ENCODE measurements at places on chromosomes 2 and 18.
A peak's percentile ranks its signal among the peaks of the same experiment; 100 is the strongest.

DNA sequence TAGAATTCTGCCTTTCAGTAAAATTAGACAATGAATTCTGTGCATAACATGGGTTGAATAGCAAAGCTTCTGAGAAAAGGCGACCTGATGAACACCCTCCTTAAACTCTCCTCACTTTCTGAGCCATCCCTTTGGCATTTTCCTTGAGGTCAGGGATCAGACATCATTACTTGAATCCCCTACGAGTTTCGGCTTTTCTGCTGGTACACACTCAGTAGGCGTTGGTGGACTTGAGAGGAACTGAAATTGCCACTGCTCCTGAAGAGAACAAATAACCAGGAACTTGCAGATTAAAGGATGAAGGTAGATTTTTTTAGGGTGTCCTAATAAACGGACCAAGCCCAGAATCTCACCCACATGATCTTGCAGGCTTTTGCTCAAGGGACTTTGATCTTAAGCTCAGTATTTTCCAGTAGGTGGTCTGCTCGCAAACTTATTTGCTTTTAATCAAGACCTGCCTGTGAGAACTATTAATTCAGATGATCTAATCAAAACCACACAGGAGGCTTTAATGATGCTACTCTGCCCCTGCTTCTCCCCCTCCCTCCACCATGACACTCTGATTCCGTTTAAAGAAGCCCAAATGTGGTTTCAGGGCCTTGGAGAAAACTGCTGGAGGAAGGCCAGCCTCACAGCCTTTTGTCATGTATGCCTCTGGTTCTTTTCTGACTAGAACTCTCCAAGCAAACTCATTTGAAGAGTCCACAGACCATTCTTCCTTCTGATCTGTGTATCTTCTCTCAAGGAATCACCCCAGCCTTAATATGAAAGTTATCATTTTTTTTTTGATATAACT is 124.9 kb downstream of the PRKCE start:
- no peak for DNase-seq

DNA sequence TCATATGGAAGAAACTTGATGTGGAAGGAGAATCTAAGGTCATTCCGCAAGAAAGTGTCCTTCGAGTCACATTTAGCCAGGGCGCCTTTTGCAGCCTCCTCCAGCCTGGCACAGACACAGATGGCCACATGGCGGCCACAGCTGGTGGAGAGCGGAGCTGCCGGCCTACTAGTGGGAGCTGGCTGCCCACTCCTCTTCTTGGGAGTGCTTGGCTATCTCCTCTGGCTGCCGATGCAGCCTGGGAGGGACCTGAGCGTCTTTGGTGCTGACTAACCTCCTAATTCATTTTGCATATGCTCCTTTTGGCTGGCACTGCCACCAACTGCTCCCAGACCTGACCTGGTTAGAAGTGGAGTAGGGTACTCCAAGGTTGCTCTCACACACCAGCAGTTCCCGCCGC is 199.3 kb upstream of the MYT1L start:
- no peak for DNase-seq

- no peak for DNase-seq
Measured at GRCh38 chr2:19793132-19793750, 108.5 kb downstream of the TTC32 start.

- no peak for DNase-seq
Measured at GRCh38 chr18:3460823-3461398, 10.9 kb downstream of the TGIF1 start.

DNA sequence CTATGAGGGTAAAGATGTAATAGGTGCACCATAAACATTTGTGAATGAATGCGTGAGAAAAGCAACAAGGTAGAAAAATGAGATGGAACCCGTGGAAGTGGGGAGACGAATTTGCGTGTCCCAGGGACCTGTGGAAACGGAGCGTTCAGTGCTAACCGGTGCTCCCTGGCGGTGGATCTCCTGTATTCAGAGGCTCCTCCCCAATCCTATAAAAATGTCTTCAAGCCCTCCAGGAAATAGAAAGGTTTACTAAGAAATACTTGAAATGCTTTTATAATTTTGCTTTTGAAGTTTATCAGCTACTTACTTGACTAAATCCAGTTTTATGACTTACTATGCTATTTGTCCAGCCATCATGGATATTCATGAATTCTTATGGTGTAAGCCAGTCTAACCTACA is 62.8 kb upstream of the RBM44 start:
- no peak for DNase-seq

- DNase-seq, result no peak
Measured at GRCh38 chr2:44705876-44706480, 235.5 kb upstream of the SIX3 start.

GRCh38 chr18:3725115-3725514 is 275.1 kb downstream of the TGIF1 start:
- no peak for DNase-seq

DNA sequence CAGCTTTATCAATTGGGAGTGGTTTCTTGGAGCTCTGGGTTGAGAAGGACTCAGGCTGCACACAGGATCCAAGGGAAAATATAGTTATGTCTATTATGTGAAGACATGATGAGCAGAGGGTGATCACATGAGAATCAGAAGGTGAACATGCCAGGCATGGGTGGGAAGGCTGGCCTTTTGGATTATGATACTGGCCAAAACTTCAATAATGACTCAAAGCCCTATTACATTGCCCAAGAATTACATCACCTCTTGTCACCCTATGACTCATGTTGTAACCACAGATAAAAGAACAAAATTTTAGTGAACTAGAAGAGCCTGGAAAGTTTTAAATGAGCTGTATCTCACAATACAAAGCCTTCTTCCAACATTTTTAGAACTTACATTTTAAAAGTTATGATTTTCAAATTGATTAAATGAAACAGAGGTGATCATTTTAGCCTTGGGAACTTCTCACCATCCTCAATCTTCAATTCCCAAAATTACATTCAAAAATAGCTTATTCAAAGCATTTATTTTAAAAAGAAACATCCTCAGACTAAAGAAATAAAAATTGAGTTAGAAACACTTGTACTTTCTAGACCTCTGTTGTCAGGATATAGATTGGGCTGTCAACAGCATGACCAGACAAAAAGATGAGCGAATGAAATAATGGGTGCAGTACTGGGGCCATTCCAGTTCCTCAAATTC is 428.3 kb downstream of the MBD2 start:
- no peak for DNase-seq

DNA sequence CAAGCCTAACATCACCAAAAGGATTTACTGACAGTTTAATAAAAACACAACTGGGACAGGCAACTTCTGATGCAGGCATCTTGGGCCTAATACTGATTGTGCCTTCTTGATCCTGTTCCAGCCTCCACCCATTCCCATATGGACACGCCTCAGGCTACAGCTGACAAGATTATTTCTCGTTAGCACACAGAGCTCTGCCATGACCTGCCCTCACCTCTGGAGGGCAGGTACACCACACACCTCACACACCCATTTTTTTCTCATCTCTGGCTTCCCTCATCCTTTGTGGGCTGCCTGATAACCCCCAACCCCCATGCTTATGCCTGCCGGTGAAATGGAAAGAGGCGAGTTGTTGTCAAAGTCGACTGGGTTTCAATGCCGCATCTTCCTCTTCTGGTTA is 147.0 kb downstream of the ANTXR1 start:
- DNase-seq, result peak; percentile 11

GRCh38 chr2:74179063-74179865 is 585 bp upstream of the MOB1A start:
- no peak for DNase-seq

- no peak for DNase-seq
Measured at GRCh38 chr2:209766613-209767012, 5.0 kb upstream of the UNC80 start.

DNA sequence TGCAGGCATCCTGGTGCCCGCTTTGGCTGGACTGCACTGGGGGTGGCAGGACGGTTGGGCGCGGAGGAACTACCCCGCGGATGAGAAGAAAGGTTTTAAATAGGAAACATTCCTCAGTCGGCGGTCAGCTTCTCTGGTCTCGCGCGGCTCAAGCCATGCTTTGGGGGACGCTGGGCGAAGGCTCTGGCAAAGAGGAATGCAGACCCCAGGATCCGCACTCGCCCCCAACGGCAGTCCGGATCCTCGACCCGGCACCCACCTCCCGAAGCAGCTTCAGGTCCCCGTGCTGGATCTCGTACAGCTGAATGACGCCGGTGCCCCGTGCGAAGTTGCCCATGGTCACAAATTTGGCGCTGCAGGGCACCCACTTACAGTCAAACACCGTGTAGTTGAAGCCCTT is 686 bp upstream of the PNO1 start:
- no peak for DNase-seq

DNA sequence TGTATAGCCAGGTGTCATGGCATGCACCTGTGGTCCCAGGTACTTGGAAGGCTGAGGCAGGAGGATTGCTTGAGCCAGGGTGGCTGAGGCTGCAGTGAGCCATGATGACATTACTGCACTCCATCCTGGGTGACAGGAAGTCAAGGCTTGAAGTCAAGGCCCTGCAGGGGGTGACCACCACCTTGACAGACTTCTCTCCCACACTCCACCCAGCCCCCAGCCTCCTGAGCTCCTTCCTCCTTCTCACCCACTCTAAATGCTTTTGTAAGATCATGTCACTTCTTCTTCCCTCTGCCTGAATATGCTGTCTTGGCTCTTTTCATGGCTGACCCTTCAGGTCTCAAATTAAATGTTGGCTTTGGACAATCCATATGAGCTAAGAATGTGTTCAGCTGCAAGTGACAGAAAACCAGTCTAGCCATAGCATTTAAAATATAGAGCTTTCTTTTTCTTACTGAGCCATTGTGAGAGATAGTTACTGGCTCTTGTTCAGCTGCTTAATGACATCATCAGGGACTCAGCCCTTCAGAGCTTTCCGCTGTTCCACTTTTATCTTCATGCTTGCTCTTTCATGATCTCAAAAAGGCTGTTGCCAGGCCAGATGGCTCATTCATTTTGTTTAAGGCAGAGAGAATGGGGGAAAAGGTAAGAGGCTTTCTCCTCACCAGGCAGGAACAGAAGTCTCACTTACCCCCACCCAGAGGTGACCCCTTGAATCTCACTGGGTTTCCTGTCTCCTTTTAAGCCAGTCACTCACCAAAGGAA is 36.7 kb upstream of the TTC39C start:
- no peak for DNase-seq

- peak; percentile 93 for DNase-seq
Measured at GRCh38 chr18:48161911-48162698, 231.6 kb upstream of the SMAD2 start.

DNA sequence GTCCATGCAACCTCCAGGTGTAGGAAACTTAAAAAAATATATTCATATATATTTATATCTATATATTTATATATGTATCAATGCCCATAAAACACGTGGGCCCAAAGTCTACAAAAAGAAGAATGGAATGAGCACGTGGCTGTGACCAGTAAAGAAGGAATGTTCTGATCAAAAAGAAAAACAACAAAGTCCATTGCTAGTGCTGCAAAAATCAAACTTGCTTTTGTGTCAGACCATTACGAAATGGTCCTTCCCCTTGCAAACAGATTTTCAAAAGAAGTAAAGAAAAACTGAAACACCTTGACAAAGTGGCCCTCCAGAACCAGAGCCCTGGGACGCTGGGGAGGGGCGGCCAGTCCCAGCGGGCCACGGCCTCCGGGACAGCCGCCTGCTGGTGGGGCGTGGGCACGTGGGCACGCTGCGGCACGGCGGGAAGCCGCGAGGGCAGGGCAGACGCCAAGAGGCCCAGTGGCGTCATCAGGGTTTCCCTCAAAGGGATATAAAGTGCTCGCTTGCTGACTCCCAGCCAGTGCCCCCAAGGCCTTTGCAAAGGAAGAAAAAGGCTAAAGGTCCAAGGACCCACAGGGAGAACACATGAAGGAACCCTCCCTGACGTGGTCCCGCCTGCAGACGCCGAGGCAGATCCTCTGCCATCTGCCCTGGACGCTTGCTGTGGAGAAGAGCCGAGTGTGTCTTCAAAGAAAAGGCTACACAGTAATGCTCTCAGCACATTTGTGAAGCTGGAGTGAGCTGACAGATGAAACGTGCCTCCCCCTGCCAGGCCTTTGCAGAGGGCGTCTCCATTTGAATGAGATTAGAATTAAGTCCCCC is 201.8 kb downstream of the TWIST2 start:
- DNase-seq, result no peak

GRCh38 chr18:56652802-56653201 is 1.6 kb downstream of the WDR7 start:
- DNase-seq, result no peak

DNA sequence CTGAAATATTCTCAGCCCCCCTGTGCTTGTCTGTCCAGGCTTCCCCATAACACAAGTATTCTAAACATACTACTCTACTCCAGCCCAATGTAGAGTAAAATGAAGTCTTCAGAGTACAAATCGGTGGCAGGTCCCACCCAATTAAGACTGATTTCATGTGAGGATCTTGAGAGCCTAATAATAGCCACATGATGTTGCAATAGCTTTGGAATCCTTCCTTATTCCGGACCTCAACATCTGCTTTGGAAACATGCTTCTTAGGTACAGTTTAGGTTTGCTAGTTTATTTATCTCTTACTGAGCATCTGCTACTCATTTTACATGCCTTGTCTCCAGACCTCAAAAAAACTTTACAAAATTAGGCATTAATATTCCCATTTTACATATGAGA is 207.3 kb upstream of the RAB6C start:
- no peak for DNase-seq

- no peak for DNase-seq
Measured at GRCh38 chr18:63708650-63709049, 5.9 kb downstream of the SERPINB11 start.

GRCh38 chr18:9838144-9838877 is 47.5 kb upstream of the TXNDC2 start:
- DNase-seq, result peak; percentile 0

- no peak for DNase-seq
Measured at GRCh38 chr2:1738163-1738562, 6.2 kb downstream of the PXDN start.

DNA sequence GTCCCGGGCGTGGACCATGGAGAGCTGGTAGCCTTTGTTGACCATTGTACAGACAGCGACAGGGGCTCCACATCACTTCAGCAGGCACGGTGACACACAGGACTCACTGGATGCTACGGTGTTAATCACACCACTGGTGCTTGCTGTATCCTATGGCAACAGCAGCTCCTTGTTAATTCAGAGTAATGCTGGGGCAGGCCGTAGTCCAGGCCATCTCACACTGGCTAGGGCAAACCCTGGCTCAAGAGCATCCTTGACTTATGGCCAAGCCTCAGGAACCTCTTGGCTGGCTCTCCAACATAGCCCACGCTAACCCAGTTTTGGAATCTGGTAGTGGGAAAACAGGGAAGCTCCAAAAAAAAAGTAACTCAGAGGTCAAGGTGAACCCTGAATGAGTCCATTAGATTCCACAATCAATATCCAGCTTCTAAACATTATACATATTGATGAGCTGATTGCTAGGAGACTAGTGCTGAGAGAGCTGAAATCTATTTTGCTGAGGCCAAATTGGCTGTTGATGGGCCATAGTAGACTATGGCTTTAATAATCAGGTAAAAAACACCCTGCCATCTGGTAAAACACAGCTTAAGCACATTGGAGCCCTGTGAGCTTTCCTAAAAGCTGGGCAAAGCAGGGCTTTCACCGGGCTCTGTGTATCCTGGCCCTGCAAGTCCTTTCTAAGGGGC is 253.6 kb downstream of the PRKCE start:
- no peak for DNase-seq

GRCh38 chr2:11530864-11531465 is 2.9 kb upstream of the GREB1 start:
- DNase-seq, result no peak

- DNase-seq, result no peak
Measured at GRCh38 chr2:10285556-10286198, 17.0 kb upstream of the HPCAL1 start.

- DNase-seq, result no peak
Measured at GRCh38 chr2:241771286-241772062, 5.1 kb upstream of the GAL3ST2 start.

GRCh38 chr2:237625777-237626176 is 1.6 kb upstream of the LRRFIP1 start:
- DNase-seq, result no peak

GRCh38 chr18:8975624-8976023 is 126.9 kb upstream of the NDUFV2 start:
- DNase-seq, result no peak

Measured in NCI-H1105 treated with DMSO at 0.1 percent for 48 hours (cell line).